ENCODE measurements at places on chromosomes 4 and X. TPM values are rescaled to one million over a fixed set of nuclear protein-coding genes. Genes with fewer than 3 reads are reported as not detected.

The TNIP3 gene
- 0.73 TPM for total RNA-seq

The DOCK11 gene
- 40.2 TPM for total RNA-seq

The TRPC5OS gene
- total RNA-seq: not detected

The GRIA3 gene
- total RNA-seq: 33.8 TPM

The RHOXF1 gene
- total RNA-seq: not detected

The RIPPLY1 gene
- total RNA-seq: not detected

The TRIM2 gene
- total RNA-seq: 440 TPM

The ARHGEF6 gene
- 17.1 TPM for total RNA-seq

DNA sequence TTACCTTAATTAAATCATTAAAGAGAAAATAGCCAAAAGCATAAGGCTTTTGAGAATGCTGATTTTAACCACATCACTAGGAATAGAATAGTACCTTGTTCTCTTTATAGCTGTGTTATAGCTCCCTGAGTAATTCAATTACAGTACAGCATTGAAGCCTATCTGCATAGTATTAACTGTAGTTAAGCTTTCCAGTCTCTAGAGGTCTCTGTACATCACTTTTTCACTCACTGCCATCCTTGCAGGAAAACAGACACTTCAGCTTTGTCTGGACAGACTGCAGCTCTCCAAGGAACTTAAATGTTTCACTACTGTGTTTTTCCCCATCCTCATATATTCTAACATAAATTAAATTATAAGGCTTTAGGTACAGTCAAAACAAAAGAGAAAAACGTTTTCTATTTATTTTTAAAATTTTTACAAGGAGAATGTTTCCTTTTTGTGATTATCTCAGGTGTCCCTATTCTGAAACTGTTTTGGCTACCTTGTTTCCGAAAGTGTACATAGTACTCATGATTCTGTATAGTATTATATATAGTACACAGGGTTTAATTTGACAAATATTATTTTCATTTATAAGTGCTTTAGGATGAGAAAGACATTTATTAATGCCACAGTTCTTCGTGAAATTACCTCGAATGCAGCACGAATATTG lies 407.9 kb downstream of the PCDH18 start:
- peak; percentile 3 for DNase-seq

GRCh38 chr4:111113591-111113990 lies 490.7 kb upstream of the PITX2 start:
- no peak for DNase-seq

DNA sequence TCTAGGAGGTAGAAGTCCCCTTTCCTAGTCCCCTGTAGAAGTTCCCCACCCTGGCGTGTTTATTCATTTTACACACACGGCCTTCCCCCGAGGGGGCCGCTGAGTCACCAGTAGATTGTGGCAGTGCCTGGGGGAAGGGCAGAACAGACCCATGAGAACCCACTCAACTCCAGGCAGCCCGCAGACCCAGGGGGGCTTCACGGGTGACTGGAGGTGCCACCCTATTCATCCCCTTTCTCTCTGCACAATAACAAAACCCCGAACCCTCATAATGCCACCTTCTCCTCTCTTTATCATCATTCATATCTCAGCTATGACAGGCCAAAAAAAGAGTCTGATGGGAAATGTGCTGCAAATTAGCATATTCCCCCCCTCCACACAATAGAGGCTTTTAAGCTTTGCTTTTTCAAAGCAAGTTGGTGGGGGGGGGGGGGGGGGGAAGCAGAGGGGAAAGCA lies 20.4 kb upstream of the GPM6B start:
- no peak for DNase-seq

DNA sequence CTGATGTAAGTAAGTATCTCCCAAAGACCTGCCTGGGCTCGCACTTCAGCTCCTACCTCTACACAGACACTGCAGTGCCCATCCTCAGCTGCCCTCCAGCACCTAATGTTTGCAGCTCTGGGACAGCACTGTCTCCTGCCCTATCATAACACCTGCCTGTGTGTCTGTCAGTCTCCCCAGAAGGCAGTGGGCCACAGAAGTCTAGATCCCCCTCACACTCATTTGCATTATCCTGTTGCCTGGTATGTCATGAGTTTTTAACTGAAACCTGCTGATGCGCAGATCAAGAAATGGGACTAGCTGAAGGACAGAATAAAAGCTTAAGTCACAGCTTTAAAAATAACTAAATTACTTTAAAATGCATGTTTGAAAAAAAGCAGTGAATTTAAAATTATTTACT lies 43.0 kb downstream of the LRP2BP start:
- no peak for DNase-seq

- DNase-seq: no peak
Observed at GRCh38 chr4:166924424-166924823, 309.9 kb downstream of the SPOCK3 start.

DNA sequence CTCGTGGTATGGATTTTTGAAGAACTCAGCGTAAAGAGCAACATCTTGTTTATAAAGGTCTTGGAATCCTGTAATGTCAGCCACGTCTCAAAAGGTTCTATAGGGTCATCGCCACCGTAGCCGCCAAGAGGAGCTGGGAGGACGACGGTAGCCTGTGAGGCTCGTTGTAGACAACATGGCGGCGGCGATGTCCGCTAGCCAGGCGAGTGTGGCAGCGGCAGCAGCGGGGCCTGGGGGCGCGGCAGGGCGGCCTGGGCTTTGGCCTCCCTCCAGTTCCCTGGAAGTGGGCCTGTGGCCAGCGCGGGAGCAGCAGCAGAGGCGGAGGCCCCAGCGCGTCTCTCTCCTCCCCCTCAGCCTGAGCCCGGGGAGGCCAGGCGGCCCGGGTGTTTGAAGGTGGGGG lies 143.5 kb upstream of the PBDC1 start:
- no peak for DNase-seq

GRCh38 chr4:37885496-37885895 lies 5.4 kb upstream of the TBC1D1 start:
- no peak for DNase-seq

DNA sequence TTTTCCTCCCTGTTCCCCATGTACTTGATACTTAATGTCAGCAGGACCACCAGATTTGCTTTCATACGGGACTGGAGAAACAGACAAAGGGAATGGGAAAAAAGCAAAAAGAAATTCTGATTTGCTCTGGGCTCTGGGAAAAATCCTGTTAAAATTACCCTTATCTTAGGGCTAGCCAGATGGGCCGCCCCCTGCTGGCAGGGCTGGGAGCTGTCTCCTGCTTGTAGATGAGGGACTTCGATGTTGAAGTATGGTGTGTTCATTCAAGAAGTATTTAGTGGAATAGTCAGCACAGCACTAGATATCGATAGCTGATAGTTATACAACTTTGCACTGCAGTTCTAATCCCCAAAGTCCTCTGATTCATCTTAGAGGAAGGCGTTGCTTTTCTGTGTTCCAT lies 45.8 kb downstream of the BCORL1 start:
- DNase-seq: no peak

GRCh38 chr4:167171928-167172327 lies 62.4 kb downstream of the SPOCK3 start:
- DNase-seq: no peak

GRCh38 chr4:7430368-7430964 lies 4.3 kb downstream of the PSAPL1 start:
- DNase-seq: no peak

- no peak for DNase-seq
Observed at GRCh38 chr4:101019313-101019712, 328.0 kb downstream of the PPP3CA start.

DNA sequence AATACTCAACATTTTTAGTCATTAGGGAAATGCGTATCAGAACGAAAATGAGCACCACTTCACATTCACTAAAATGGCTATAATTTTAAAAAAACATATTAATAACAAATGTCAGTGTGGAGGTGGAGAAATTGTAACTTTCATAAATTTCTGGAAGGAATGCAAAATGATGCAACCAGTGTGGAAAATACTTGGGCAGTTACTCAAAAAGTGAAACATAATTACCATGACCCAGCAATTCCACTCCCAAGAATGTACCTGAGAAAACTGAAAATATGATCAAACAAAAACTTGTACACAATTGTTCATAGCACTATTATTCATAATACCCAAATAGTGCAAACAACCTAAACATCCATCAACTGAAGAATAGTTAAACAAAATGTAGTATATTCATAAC lies 76.1 kb upstream of the FAM241A start:
- no peak for DNase-seq
